ENCODE measurements at places on chromosomes 2 and 18.

DNA sequence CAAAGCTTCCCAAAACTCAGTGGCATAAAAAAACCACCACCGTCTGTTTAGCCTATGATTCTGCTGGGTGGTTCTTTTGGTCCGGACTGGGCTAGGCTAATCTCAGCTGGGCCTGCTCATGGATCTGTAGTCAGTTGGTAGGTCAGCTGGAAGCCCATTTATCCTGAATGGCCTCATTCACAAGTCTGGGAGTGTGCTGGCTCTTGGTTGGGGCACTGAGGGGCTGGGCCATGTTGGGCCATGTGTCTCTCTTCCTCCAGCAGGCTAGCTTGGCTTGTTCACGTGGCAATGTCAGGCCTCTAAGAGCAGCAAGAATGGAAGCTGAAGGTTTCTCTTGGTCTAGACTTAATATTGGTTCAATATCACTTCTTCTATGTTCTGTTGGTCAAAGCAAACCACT lies 95.7 kb upstream of the HS6ST1 start:
- no peak for DNase-seq

DNA sequence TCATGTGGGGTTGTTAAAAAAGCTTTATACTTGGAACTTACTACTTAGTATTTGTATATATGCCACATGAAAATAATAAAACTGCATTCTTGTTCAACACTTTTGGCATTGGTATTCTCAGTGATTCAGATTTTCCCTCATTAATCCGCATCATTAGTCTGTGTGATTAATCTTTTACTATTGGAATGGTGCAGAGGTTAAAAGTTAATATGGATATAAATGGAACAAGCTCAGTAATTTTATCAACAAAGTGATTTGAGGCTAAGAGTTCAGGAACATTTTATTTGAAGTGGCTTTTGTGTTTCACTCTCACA lies 45.4 kb upstream of the REG3G start:
- no peak for DNase-seq

DNA sequence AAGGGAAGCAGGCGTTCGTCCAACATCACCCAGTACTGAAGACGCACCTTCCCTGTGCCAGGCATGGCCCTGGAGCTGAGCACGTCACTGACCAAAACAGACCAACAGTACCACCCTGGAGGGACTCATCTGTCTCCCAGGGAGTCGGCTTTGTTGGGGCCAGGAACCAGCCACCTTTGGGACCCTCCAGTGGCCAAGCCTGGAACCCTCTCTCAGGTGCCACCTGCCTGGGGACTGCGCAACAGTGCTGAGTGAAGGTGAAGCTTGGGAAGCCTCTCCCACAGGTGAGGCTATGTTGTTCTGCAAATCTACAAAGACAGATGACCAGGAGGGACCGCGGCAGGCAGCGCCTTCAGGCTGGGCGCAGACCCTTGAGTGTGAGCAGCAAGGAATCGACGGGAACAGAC lies 91.4 kb upstream of the OTOS start:
- no peak for DNase-seq

DNA sequence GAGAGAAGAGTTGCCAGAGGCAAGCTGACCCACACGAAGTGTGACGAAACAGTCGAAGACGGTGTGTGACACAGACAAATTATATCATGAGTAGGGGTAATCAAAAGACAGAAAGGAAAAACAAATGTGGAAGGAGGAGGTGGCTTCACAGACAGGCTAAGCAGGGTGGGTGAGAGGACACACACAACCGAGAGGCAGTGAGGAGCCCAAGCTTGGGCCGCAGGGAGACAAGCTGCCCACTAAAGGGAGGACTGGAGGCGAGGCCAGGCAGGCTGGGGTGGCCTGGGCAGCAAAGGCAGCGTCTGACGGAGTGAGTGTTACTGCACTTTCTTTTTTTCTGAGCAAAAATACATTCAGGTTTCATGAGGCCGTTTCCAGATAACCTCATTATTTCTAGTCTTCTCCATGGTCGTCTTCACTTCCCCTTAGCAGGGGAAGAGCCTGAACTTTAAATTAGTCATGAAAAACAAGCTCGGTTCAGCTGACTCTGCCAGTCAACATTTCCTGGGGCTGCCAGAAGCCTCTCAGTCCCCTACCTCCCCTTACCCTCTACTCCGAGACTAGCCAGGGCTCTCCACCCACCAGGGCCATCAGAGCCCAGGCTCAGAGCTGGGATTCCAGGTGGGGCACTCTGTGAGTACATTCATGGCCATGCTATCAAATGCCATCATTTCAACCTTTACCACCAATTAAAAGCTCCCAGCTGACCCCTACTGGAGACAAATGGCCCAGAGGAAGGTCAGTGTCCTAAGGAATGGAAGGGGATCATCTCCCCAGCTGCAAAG lies 13.8 kb upstream of the ZFP36L2 start:
- no peak for DNase-seq

DNA sequence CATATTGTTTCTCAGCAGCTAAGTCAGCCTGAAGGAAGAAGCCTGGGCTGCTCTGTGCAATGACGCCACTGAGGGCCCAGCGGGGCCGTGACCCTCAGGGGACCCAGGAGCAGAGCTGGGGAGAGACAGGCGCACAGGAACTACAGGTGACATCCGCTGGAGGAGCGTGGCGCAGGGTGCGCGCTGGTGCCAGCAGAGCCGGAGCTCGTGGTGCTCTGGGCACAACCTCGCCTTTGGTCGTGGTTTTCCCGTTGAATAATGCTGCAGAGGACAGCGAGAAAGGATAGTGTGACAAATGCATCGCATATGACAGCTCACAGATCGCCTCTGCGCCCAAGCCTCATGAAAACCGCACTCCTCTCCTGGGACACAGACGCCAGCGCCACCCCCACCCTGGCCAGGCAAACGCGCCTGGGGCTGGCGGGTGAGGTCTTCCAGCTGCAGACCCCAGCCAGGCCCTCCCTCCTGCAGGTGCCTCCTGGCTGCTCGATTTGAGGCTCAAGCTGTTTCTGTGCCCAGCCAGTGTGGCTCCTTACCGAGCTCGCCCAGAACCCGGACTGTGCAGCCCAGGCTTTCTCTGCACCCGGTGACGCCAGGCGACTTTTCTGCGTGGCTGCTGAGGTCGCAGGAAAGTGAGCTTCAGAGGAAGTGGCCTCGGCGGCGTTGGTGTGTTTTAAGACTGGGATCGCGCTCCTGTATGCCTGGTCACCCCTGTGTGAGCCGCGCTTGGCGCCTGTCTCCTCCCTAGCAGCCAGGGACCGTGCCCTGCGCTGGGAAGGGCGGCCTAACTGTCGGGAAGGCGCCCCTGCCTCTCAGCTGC lies 583.1 kb upstream of the HS6ST1 start:
- DNase-seq: no peak

DNA sequence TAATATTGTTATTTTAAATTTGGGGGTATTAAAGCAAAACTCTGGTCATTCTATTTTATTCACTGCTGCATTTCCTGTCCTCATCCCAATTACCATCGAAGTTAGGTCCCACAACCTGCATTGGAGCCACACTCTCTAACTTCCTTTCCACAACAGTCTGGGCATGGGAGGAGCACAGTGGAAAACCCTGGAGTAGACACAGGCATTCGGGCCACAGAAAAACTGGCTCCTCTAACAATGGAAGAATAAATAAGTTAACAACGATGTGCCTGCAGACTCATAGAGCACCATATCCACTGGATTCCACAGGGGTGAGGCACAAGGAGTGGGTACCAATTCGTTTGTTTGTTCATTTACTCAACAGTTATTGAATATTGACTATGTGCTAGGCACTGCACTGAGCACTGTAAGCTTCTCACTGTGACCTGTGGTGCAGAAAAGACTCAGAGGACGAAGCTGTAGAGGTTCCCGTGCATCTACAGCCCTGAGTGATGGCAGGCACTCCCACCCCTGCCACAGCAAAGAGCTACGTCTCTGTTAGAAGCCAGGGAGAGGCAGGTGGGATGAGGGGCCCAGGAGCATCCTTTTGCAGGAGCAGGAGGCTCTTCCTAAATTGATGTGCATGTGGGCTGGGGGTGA lies 154.2 kb upstream of the PGAP1 start:
- DNase-seq: no peak

DNA sequence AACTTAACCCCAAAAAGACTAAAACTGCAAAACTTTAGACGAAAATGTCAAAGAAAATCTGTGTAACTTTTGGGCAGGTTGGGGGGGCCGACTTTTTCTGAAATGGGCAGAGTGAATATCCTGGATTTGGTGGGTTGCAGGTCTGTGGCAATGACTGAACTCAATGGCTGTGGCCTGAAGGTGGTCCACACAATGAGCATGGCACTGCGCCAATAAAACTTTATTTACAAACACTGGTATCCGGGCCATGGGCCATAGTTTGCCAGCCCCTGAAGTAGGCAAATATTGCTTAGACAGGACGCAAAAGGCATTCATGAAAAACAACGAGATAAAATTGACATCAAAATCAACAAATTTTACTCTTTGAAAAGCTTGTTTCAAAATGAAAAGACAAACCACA lies 66.2 kb downstream of the RTP5 start:
- DNase-seq: no peak

- no peak for DNase-seq
Measured at GRCh38 chr2:9166579-9167377, 39.8 kb upstream of the ASAP2 start.

- DNase-seq: no peak
Measured at GRCh38 chr2:71989671-71990070, 158.0 kb downstream of the CYP26B1 start.

GRCh38 chr2:235546151-235546435 lies 52.2 kb downstream of the AGAP1 start:
- DNase-seq: no peak

DNA sequence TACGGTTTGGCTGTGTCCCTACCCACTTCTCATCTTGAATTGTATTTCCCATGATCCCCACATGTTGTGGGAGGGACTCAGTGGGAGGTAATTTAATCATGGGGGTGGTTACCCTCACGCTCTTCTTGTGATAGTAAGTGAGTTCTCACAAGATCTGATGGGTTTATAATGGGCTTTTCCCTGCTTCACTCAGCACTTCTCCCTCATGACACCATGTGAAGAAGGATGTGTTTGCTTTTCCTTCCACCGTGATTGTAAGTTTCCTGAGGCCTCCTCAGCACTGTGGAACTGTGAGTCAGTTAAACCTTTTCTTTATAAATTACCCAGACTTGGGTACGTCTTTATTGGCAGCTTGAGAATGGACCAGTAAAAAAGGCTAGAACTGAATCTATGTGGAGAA lies 750.0 kb upstream of the ID2 start:
- DNase-seq: no peak

DNA sequence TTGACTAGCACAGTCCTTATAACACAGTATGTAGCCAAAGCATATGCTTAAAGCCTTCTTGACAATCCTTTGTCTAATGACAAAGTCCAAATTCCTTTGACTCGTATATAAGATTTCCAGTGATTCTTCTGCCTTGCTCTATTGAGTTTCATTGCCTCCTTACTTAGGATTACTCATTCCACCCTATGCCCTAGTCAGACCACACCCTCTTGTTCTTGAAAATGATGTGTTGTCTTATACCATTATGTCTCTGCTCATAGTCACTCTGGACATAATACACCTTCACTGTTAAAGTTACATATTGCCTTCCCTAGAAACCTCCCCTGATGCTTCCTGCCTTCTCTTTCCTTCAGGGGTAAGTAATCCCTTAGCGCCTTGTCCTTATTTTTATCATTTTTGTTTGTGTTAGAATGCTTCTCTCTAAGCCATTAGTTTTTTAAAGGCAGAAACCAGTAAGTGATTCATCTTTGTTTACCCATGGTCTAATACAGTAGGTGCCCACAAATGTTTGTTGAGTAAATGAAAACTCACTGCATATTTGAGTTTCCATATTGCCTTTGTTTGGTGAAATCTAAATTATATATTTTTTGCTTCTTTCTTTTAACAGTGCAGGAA lies 19.3 kb downstream of the GPD2 start:
- DNase-seq: no peak

DNA sequence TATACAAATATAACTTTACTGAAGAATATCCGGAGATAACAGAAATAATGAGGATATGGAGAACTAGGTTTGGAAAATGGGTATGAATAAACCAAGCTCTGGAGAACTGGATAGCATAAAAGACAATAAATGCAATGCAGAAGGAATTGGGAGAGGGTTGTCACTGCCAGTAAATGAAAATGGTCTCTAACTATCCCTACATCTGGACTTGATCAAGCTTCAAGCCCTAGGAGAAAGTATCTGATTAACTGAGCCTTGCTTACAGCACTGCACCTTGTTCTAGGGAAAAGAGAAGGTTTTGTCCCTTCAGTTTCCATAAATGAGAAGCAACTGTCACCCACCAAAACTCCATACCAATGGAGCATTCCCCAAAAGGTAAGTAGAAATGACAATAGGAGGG lies 514.6 kb upstream of the ZEB2 start:
- DNase-seq: no peak

DNA sequence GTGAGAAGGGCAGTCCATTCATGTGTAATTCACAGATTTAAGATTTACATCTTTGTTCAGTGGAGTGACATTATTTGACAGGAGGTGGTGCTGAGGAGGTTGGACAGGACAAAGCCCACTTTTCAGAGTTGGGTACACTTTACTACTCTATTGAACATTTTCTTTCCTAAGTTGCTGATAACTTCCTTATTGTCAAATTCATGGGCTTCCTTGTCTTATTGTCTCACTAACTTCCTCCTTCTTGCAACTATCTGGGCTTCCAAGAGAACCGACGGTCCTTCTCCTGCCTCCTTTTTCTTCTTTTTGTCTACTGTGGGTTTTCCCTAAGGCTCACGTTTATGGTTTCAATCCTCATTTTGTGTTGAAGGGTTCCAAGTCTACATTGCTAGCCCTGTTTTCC lies 67.7 kb upstream of the DNMT3A start:
- DNase-seq: no peak

DNA sequence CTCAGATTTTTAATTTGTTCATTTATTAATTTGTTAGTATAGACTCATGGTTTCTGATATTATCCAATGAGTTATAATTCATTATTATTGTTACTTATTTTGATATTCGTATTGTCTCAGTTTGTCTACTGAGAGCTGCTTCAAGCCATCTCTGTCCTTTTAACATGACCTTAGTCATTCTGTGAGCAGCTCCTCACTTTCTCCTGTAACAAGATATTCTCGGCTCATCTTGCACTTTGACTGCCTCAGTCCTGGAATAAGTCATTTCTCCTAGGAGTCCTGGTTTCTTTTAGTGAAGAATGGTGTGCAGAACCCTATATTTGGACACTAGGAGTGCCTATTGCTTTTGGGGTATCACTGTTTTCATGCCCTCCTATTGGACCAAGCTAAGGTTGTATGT lies 13.2 kb downstream of the ASB1 start:
- no peak for DNase-seq

DNA sequence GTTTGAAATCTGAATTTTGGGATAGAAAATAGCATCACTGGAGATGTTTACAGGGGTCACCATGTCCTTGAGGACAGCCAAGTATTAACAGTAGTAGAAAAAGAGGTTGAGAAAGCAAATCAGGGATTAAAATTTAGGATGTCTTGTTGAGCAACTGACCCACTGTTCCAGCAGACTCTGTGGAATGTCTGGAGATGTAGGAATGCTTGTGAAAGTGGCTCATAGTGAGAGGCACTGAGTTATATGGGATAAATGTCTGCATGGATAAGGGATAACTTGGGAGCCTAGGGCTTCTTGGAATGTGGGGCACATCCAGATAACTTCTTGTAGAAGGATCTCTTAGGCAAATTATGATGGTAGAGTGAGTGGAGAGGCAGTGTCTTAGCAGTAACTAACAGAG lies 495.0 kb downstream of the TMX3 start:
- DNase-seq: no peak

GRCh38 chr2:154591294-154591820 lies 107.1 kb upstream of the KCNJ3 start:
- no peak for DNase-seq
